ENCODE measurements at places on chromosomes 1 and 21.

- DNase-seq = no peak
Observed at GRCh38 chr1:35567947-35568558, 5.1 kb upstream of the TFAP2E start.

DNA sequence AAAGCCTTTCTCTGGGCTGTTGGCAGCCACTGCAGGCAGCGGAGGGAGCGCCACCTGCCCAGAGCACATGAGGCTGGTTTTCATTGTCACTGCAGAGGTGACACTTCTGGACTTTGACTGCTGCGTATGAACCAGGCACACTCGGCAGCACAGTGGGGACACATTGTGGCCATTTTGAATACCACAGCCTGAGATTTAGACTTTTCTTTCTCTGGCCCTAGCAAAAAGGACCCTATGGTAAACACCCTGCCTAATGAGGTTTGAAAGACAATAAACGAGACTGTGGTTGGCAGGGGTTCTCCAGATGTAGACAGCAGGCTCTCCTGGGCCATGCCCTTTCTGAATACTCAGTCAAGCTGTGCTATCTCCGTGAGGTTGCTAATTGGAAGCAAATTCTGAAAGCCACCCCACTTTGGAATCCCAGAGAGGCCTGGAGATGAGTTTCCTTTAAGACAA lies 12.0 kb upstream of the KCNE2 start:
- DNase-seq = peak; percentile 86

DNA sequence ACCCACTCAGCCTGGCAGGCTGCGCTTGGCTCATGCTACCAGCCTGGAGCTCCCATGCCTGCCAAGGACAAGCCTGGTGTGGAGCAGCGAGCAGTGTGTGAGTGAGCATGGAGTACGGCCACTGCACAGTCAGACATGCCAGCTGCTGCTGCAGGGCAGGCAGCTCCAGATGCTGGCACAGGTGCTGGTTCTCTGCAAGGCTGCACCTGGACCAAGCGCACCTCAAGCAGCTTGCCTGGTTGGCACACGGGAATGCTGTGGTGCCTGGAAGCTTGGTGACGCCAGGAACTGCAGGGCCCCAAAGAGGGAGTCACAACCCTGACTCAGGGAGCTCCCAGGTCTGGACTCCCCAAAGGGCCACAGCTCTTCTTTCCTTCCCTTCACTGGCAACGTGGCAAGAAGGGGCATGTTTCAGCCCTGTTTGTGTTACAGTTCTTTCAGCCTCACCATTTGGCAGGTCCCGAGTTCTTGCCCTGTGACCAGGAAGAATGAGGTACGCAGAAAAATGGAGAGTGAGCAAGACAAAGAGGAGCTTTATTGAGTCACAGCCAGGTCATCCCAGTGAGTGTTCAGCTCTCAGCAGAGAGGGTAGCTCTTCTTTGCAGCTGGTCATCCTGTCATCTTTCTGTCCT lies 26.1 kb downstream of the ACOT7 start:
- DNase-seq = no peak

GRCh38 chr1:192261476-192261875 lies 55.3 kb upstream of the RGS21 start:
- no peak for DNase-seq

- no peak for DNase-seq
Observed at GRCh38 chr21:34980423-34981115, 68.5 kb downstream of the RUNX1 start.

- no peak for DNase-seq
Observed at GRCh38 chr1:178371235-178371634, 125.5 kb downstream of the CLEC20A start.

DNA sequence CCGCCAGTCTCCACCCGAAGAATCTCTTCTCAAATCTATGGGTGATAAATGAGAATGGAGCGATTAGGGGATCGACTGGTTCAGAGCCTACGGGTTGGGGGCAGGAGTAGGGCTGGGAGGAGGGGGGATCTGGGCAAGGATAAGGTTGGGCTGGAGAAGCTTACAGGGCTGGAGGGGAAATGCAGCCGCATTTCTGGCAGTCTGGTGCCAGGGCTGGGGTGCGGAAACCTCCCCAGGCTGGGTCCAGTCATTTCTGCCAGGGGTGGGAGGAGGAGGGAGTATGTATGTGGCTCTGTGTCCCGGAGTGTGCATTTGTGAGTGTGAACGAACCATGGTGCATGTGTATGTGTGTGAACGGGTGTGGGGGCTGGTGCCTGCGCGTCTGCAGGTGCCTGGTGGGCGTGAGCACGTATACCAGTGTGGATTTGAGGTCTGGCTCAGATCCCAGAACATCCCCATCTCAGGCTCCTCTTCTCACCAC lies 10.2 kb downstream of the C1orf216 start:
- peak; percentile 31 for DNase-seq

DNA sequence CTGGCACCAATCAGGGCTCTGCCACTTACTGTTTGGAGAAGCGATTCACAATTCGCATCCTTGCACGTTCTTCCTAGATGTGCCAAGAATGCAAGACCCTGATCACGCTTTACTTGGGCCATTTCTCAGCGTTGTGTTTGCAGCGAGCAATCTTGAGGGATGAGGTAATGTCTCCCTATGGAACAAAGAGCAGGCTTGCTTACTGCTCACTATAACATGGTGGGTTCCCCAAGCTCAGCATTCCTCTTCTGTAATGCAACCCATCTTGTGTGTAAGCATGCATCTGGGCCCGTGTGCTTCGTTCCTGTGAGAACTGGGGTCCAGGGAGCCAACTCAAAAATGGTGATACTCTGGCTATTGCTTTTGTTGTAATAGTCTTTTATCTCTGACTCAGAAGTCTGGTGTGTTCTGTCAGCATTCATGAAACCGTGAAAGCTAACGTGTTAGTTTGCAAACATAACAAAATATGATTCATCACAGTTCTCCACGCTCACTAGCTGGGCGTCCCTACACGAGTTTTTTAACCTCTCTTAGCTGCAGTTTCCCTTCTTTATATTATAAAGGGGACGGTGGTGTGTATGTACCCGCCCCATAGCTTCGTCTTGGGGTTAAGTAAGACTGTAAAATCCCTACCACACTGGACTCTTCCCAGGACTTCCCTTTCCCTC lies 33.3 kb downstream of the DNTTIP2 start:
- DNase-seq = peak; percentile 28

DNA sequence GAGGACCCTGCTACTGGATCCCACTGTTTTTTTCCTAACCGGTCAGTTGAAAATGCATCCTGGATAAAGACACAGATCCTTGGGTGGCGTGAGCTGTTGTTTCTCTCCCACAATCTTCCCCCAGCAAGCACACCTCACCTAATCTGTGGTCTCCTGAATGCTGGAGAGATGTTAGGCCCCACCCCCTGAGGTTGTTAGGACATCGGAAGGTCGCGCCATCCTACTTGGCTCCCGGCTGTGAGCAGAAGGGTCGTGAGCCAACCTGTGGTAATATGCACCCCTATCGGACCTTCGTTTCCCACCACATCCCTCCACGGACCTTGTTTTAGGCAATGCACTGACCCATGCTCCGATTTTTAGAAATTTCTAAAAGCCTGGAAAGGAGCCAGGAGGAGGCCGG lies 89.9 kb upstream of the IPO9 start:
- DNase-seq = no peak

DNA sequence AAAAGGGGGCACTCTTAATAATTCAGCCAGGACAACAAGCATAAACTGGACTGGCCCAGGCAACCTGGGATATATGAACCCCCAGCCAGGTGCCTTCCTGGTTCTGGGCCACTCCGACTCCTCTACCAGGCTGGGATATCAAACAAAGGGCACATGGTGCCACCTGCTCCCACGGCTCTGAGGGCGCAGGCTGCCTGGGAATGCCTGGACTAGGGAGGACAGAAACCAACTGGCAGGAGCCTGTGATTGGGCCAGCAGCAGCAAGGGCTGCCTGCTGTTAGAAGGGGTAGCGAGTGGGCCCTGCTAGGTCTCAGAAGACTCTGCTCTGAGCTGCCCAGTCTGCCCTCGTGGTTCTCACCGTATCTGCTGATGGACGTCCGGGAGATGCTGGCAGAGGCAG lies 123.2 kb upstream of the CD34 start:
- DNase-seq = no peak

DNA sequence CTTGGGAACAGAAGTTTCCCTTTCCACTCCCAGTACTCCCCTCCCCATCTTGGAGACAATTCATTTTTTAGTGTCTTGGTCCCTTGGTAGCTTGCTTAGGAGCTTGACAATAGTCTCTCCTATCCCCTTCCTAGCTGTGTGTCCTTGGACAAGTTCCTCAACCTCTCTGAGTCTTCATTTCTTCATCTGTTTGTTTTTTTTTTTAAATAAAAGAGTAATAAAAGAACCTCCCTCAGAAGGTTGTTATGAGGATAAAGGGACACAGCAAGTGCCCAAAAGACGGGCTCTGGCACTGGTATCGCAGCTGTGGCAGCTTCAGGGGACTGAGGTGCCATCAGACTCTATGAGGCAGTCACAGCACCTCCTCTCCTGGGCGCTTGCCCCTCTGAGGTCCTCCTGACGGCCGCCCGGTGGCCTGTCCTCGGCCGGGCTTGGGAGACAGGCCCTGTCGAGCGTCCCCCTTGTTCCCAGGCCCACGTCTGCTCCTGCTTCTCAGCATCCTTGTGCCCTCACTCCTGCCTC lies 689.2 kb downstream of the MATN1 start:
- DNase-seq = no peak

DNA sequence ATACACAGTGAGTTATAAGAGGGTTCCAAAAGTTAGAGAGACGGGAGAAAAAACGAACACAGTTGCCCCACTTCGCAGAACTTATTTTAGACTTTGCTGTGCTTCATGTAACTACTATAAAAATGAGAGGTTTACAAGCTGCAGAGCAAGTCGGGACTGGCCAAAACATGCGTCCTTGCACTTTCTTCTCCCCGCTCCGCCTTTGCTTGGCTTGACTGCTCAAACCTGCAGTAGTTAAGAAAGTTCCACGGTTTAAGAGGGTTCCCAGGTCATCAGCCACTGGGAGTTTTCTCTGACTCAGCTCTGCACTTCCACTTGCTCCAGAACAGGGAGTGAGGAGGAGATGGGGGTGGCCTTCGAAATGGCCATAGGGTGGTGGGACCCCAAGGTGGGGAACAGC lies 36.2 kb downstream of the CLIC6 start:
- no peak for DNase-seq

DNA sequence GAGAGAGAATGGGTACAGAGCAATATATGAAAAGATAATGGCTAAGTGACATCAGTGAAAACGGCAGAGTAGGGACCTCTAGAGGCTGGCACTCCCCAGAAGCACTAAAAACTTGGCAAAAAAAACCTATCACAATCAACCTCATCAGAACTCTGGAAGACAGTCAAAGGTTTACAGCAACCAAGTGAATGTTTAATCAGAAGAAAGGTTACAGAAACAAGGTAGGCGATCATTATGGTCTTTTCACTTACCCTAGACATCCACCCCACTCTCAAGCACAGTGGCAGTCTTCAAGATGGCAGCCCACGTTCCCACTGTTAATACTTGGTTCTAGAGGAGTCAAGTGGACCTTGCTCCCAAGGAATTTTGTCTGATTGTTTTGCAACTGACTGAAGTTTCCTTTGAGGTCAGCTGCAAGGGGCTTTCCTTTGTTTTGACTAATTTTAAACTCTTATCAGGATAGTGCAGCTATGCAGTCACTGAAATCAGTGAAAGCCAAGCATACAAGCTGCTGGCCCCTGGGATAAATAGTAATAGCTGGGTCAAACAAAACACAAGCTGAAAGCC lies 7.2 kb downstream of the KIFAP3 start:
- no peak for DNase-seq

DNA sequence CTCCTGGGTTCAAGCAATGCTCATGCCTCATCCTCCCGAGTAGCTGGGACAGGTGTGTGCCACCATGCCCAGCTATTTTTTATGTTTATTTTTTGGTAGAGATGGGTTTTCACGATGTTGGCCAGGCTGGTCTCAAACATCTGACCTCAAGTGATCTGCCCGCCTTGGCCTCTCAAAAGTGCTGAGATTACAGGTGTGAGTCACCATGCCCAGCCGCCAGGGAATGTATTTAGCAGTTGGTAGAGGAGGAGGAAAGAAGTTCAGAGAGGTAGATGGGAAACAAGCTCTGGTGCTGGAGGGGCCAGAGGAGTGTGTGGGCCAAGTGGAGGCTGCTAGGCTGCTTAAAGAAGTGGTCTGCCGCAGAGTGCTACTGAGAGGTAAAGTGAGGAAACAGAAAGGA lies 6.0 kb downstream of the DOP1B start:
- DNase-seq = no peak

DNA sequence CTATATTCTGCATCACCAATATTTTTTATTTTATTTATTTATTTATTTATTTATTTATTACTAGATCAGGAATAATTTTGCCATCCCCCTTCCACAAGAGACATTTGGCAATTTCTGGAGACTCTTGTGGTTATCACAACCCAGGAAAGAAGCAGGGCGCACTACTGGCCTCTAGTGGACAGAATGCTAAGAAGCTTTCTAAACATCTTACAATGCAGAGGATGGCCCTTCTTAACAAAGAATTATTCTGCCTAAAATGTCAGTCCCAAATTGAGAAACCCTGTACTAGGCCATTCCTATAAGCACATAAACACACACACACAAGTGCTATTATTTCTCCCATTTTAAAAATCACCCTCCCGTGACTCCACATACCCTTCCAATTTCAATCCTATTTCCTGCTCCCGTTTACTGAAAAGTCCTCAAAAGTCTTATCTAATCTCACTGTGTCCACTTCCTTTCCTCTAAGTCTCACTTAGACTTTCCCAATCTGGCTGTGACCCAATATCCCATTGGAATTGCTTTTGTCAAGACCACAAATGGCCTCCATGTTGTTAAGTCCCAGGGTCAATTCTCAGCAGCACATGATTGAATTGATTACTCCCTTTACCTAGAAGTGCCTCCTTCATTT lies 43.7 kb upstream of the RNF11 start:
- peak; percentile 63 for DNase-seq

DNA sequence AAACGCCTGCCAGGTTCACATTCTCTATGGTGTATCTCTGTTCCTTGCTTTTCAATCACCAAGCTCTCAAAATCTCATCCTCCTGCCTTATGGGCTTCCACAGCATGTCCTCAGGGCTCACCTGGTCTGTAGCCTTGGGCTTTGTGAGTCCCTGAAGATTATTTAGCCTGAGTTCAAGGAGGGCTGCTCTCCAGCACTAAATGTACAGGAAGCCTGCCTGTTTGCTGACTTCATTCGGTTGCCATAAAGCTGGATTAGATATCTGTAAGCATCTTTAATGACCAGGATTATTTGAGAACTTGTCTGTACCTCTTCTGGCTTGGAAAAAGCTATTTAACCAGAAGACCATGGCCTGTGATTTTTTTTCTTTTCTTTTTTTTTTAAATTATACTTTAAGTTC lies 6.9 kb upstream of the REG4 start:
- no peak for DNase-seq

GRCh38 chr1:36137776-36138175 lies 11.5 kb downstream of the TRAPPC3 start:
- DNase-seq = peak; percentile 76

- DNase-seq = peak; percentile 82
Observed at GRCh38 chr1:62175568-62176179, 19.0 kb upstream of the L1TD1 start.

DNA sequence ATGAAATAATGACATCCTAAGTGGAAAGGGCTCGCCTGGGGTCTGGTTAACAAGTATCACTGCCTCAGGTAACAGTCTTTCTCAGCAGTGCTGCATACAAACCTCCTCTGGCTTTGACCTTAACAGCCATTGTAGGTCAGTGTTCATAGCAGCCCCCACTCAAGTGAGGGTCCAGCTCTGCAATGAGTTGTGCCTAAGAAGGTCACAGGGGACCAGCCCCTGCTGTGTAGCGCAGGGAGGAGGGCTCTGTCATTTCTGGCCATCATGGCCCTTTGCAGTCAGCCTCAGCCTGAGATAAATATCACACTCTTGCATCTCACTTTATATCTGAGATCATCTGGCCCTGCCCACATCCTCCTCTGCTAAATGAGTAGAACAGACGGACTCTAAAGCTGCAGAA lies 18.1 kb upstream of the MYSM1 start:
- DNase-seq = no peak
